ENCODE measurements at places on chromosomes 11 and 22. TPM values are rescaled to one million over a fixed set of nuclear protein-coding genes. Genes with fewer than 3 reads are reported as not detected.

Gene FXYD2
- total RNA-seq: not detected

Gene SULT4A1
- under 0.01 TPM for total RNA-seq

Gene C11orf97
- total RNA-seq: not detected

Gene ARHGAP20
- 3.5 TPM for total RNA-seq

Gene TUG1
- total RNA-seq: 71.9 TPM

Gene SCARF2
- total RNA-seq: 23.9 TPM

Gene NLRP6
- not detected for total RNA-seq

Gene WNT11
- under 0.01 TPM for total RNA-seq

Gene ABCC8
- not detected for total RNA-seq

Gene GPR83
- not detected for total RNA-seq

Gene CD3E
- not detected for total RNA-seq

Gene C1QTNF4
- total RNA-seq: not detected

Gene GLYATL1
- not detected for total RNA-seq

Gene KRTAP5-2
- total RNA-seq: not detected

Gene MUC2
- total RNA-seq: not detected

Gene ARL2
- 78.5 TPM for total RNA-seq

Gene GRIK4
- total RNA-seq: under 0.01 TPM

Gene OR51B4
- total RNA-seq: not detected

Gene PRMT3
- total RNA-seq: 20.6 TPM

Gene OR9Q1
- total RNA-seq: not detected

Gene SOX10
- not detected for total RNA-seq

Gene TRIM51
- total RNA-seq: not detected

Gene FGF4
- total RNA-seq: not detected

Gene PGA4
- total RNA-seq: not detected

Gene OR52I2
- total RNA-seq: not detected

Gene FAT3
- total RNA-seq: 2.2 TPM

Gene MYBPC3
- not detected for total RNA-seq

Gene SCGB1D2
- total RNA-seq: not detected

Gene XNDC1N
- 8.8 TPM for total RNA-seq

Gene APLNR
- total RNA-seq: not detected

Gene CTSD
- 491 TPM for total RNA-seq

Gene IL18BP
- total RNA-seq: 4.4 TPM

Gene DEUP1
- under 0.01 TPM for total RNA-seq

Gene TPBGL
- total RNA-seq: not detected

Gene MMP1
- total RNA-seq: 0.72 TPM

Gene OR8G5
- total RNA-seq: not detected

Gene RGL4
- total RNA-seq: not detected

Gene PRCP
- total RNA-seq: 67.5 TPM

Gene KCNK4
- 0.29 TPM for total RNA-seq

Gene MUC5AC
- total RNA-seq: not detected

Gene IGLL1
- total RNA-seq: not detected

Gene KREMEN1
- 6.5 TPM for total RNA-seq

Gene APOA1
- 0.29 TPM for total RNA-seq

Gene HARBI1
- 6.2 TPM for total RNA-seq

Gene ASRGL1
- total RNA-seq: 0.59 TPM

Gene FAM180B
- not detected for total RNA-seq

Gene PTPRCAP
- 0.36 TPM for total RNA-seq

Gene NXPE4
- not detected for total RNA-seq

Gene VWA5A
- 12.3 TPM for total RNA-seq

Gene CASP5
- total RNA-seq: not detected

Gene SNAP29
- total RNA-seq: 13.0 TPM

Gene CBLIF
- total RNA-seq: not detected

Measured in osteoblast (primary cell).